Lower leg skin (tissue), 4 donors: ENCODE measurements at places on chromosomes 11 and 22. TPM values are rescaled to one million over a fixed set of nuclear protein-coding genes. Genes with fewer than 3 reads are reported as not detected.

GRCh38 chr11:110349138-110349996, 53.0 kb upstream of the RDX start:
- no peak for DNase-seq

DNA sequence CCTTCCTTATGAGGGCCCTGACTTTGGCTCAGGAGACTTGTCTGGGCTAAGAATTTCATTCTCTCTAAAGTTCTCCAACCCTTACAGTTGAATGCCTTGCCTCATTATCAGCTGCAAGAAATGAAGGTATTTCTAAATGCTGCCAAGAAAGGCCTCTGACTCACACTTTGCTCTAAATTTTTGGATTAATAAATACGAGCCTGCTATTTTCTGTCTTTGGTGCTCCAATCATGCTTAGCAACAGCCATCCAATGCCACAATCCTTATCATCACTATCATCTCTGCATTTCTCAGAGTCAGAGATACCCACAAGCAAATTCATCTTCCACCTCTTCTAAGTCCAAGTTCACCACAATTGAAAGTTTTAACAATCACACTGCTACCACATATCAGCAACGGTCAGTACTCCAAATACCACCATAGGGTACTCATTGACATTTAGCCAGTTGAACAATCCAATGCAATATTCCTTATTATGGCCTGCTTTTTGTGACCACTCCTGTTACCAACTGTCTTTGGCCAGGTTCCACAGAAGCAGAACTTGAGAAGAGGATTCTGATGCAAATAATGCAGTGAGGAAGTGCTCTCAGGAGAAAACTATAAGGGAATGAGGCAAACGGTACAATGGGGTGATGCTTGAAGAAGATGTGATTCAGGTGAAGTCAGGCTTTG, 5.7 kb downstream of the PATE2 start:
- no peak for DNase-seq

- no peak for DNase-seq
Measured at GRCh38 chr11:61996933-61997332, 29.5 kb upstream of the FTH1 start.

OR5A1 gene
- total RNA-seq: not detected

CNGA4 gene
- total RNA-seq: not detected

CCDC34 gene
- 5.2 TPM for total RNA-seq

TSSK2 gene
- not detected for total RNA-seq
